ENCODE measurements at places on chromosomes 2 and 18. TPM values are rescaled to one million over a fixed set of nuclear protein-coding genes. Genes with fewer than 3 reads are reported as not detected.

- no peak overlapping the region for H3K4me3 ChIP-seq
- no peak for DNase-seq
- no peak overlapping the region for H3K27ac ChIP-seq
Measured at GRCh38 chr2:203973000-203973399, 36.4 kb downstream of the ICOS start.

- peak overlapping the region; percentile 61 for H3K27ac ChIP-seq
- no peaks in the 10 kb centered on the region for H3K27me3 ChIP-seq
- peaks cover 80% of the 10 kb centered on the region for H3K4me1 ChIP-seq
Measured at GRCh38 chr18:394987-395362, 105.5 kb downstream of the COLEC12 start.

DNA sequence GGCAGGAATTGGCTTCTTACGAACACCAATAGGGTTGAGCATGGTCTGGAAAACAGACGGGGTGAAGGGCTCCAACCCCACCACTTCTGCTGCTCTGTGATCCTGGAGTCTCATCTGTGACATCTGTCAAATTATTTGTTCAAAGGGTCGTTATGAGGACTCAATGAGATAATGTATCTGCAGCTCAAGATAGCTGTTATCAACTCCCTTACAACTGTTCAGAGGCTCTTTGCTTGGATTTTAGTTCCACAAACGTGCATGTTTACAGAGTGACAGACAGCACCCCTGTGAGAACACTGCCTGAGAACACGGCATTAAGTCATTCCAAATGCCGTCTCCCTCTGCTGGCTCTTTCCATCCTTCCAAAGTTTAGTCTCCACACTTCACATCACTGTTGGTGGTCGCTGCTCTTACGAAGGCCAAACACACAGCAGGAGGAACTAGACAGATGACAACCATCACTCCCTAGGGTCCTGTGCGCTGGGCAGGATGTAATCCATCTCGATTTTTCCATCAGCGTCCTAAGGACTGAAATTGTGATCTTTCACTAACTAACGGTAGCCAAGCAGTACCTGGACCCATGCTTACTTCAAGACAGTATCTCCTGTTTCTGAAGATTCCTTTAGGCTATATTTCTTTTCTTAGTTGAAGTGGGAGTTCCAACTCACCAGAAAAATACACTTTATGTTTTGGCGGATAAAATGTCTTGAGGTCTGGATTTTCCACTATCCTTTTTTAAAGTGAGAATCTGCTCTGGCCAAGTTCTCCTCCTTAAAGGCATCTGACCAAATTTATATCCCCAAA, 220.3 kb downstream of the ANAPC1 start:
- DNase-seq = no peak
- no peak overlapping the region for H3K4me3 ChIP-seq
- H3K4me1 ChIP-seq = peaks cover 24% of the 10 kb centered on the region

DNA sequence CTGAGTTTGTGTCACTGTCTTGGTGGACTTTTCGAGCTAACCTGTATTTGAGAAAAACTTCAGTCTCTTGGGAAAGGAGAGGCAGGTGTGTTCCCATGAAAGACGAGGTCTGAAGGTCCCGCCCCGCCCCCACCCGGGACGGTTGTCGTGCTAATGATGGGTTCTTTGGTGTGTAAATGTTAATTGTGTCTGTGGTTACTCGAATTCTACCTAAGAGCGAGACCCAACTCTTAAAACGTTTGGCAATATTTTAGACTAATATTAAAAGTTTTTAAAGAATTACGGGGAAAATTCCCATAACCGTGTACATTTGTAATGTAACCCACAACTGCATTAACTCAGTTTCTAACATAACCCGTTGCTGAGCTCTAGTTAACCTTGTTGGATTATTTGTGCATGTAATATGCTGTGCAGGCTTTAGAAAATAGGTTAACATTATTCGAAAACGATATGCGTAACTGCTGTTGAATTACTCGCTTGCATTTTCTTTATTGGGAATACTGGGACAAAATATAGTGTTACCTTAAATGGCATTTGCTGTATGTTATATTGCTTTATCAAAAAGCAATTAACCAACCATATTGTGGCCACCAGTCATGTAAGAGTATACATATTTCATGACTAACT, 833 bp downstream of the EPB41L5 start:
- H3K36me3 ChIP-seq = peaks cover 13% of the 10 kb centered on the region
- peak overlapping the region; percentile 96 for H3K27ac ChIP-seq
- no peaks in the 10 kb centered on the region for H3K27me3 ChIP-seq
- DNase-seq = no peak
- peak overlapping the region; percentile 86 for H3K4me3 ChIP-seq
- H3K4me1 ChIP-seq = peaks cover 24% of the 10 kb centered on the region

DNA sequence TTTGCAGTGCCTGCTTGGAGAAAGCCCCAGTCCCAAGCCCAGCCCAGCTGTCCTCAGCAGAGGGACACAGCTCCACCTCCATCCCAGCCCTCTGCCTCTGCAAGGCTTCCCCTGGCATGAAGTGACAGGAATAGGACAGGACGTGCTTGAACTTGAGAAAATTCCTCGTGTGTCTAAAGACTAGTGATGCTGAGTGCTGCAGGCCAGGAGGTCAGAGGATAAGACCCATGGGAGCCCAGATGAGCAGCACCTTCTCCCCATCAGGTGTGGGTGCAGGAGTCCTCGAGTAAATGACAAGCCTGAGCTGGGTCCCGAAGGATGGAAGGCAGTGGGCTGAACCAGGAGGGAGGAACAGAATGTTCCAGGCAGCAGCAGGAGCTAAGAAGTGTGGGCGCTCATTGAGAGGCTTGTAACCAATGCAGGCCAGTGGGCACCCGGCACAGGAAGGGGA, 67.8 kb upstream of the UXS1 start:
- no peak for DNase-seq
- no peak overlapping the region for H3K27ac ChIP-seq
- H3K27me3 ChIP-seq = no peaks in the 10 kb centered on the region
- no peaks in the 10 kb centered on the region for H3K36me3 ChIP-seq
- peaks cover 7% of the 10 kb centered on the region for H3K4me1 ChIP-seq

The ARHGAP25 gene
- total RNA-seq = 1.2 TPM

All from mesothelial cell of epicardium (in vitro differentiated cells).